Heart left ventricle (tissue), 16 donors: ENCODE measurements at places on chromosomes 7 and 10. TPM values are rescaled to one million over a fixed set of nuclear protein-coding genes. Genes with fewer than 3 reads are reported as not detected.

Gene AKR1D1
- not detected for total RNA-seq

Gene TAF5
- 2.1 TPM for total RNA-seq

Gene AGR3
- total RNA-seq, result not detected

GRCh38 chr10:34996843-34997242, 93.3 kb downstream of the CUL2 start:
- no peak for DNase-seq

- DNase-seq, result no peak
Measured at GRCh38 chr10:49123981-49124950, 8.9 kb upstream of the VSTM4 start.

DNA sequence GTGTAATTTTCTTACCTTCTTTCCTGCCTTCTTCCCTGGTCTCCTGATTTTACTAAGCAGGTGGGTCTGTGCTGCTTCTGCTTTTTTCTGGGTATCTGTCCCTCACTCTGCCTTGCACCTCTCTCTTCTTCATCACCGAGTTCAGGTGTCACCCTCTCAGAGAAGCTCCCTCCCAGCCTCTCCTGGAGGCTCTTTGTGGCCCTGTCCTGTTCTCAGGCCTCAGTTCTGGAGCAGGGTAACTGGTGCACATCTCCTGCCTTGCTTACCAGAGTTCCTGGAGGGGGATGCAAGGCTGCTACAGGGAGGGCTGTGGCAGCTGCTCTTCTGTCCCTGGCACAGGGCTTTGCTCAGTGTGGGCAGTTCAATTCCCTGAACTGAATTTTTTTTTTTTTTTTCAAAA, 66.1 kb downstream of the RBM33 start:
- DNase-seq, result no peak

DNA sequence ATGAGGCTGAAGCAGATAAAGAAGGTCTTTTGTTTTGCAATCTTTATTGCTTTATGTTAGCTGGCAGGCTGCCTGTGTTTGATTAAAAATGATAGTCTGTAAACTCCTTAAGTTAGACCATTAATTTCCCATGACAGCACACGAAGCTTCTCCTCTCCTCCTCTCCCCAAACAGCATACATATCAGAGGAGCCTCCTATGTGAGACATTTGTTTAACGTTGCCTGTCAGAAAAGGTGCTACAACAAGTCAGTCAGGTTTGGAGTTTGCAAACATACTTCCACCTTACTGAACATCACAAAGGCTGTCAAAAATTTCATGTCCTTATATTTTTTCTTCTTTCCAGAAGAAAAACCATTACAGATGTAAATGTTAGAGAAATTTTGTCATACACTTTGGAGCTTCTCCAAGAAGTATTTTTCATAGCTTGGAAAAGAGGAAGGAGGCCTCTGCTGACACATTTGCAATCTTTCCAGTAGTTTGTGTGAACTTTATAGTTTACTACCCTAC, 393.1 kb downstream of the EXOC4 start:
- DNase-seq, result no peak

GRCh38 chr10:87618566-87619423, 40.9 kb upstream of the PAPSS2 start:
- no peak for DNase-seq

- DNase-seq, result no peak
Measured at GRCh38 chr7:75604408-75604807, 112.3 kb downstream of the SPDYE5 start.
